ENCODE measurements at places on chromosomes 1 and 21.

DNA sequence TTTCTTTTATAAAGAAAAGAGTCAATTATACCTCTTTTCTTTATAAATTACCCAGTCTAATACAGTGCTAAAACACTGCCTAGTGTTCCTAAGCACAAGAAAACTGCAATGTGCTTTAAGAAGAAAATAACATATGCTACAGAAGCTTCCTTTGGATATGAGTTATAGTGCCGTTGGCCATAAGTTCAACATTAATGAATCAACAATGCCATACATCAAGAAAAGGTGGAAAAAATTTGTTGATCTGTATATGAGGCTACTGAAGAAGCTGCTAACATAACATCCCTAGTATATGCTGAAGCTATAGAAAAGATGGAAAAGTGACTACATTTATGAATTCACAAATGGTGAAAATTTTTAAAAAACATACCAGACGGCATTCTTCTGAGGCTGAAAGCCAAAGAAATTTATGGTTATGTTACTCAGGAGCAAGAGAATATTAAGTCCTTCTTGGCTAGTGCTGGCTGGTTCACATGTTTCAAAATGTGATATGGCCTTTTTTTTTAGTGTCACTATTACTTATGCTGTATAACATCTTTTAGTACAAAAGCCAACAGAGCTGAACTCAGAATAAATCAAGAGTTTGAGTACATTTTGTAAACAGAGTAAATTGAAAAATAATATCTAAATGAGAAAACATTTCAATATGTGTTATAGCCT lies 743.2 kb upstream of the RGS18 start:
- no peak for DNase-seq

GRCh38 chr1:33741749-33742148 lies 122.1 kb upstream of the HMGB4 start:
- DNase-seq, result no peak

DNA sequence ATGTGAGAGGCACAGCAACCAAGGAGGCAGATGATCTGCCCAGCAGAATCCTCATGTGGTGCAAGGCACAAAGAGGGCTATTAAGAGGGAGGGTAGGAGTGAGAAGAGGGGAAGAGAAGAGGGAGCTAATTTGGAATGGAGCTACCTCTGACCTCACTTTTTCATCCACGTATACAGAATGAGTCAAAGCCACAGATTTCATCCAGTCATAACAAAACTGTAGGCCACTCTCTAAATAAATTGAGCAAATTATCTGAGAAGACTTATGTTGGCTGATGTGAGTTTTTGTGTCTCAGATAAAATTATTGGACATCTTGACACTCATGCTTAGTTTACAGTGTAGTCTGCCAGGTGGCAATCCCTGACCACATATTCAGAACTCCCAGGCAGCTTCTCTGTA lies 325.6 kb downstream of the TTLL7 start:
- no peak for DNase-seq

DNA sequence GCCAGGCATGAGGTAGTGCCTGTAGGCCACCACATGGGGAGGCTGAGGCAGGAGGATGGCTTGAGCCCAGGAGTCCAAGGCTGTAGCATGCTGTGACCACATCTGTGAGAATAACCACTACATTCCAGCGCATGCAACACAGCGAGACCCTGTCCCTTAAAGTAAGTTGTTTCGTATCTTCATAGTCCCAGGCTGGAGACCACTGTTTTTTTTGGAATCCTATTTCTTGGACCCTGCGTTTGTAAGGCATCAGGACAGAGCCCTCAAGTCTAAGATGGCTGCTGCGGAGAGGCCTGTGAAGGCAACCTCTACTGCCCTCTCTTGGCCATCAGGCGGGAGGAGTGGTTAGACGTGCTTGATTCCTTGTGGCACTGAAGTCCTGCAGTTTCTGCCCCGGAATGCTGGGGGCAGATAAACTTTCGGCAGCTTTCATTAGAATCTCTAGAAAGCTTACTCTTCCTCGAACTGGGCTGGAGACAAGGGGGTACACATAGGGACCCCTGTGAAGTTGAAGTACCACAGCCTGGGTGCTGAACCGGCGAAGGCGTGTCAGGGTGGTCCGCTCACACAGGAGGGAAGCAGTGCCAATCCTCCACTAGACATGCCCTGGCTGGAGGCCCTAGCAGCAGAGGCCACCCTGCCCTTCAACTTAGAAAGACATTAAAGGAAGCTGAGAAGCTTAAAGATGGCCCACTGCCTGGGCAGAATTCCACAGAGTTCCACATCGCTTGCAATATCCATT lies 36.6 kb downstream of the RABIF start:
- DNase-seq, result peak; percentile 41

- no peak for DNase-seq
These were observed 1561.9 kb downstream of the MRPL39 start for GRCh38 chr21:24045373-24045772.

Measured in RPMI7951 (cell line).